ENCODE measurements at places on chromosomes 4 and X.

DNA sequence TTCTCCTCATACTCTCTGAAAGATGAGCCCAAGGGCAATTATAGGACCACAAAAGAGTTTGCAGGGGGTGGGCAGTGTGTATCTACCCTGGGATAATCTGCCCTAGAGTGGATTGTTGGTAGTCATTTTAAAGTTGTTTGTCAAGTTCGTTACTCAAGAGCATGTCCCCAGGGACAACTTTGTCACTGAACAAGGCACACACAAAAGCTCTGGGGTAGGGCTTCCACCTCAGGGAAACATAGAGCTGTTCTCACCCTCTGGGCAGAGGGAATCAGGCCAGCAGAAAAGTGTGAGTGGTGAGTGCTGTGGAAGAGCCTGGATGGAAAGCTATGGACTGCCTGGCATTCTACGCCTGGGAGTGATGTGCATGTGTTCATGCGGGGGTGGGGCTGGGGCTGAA lies 23.3 kb upstream of the LEF1 start:
- no peak for DNase-seq

DNA sequence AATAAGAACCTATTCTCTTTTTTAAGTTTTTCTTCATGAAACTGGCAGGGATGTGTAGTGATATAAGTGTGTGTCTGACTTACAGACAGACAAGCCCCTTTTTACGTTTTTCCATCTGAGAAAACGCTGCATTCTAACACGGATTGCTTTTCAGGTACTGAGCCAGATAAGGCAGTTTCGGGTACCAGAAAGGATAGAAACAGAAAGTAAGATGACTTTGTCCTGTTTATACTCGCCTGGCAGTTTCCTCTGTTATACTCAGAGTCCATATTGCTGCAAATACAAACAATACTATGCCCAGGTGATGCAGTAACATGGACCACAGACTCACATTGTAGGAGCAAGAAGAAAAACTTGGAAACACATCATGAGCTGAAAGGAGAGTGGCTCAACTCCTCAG lies 2320.6 kb upstream of the AGA start:
- DNase-seq: no peak

GRCh38 chrX:134241960-134242619 lies 5.1 kb downstream of the CCDC160 start:
- DNase-seq: no peak

DNA sequence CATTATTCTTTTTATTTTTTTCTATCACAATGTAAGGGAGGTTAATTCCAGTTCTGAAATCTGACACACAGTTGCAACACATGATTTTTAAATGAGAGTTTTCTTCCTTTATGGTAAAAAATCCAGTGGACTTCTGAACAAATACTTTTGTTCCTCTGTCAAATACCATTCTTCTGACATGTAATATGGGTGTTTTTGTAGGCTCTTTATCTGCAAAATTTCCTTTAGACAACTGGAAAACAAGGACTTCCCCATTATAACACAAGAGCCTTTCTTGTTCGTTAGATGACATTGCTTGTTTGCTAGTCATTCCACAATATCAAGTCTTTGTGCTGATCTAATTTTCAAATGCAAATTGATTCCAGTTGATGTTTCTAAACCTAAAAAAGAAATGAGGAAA lies 7.7 kb downstream of the FANCB start:
- DNase-seq: no peak

DNA sequence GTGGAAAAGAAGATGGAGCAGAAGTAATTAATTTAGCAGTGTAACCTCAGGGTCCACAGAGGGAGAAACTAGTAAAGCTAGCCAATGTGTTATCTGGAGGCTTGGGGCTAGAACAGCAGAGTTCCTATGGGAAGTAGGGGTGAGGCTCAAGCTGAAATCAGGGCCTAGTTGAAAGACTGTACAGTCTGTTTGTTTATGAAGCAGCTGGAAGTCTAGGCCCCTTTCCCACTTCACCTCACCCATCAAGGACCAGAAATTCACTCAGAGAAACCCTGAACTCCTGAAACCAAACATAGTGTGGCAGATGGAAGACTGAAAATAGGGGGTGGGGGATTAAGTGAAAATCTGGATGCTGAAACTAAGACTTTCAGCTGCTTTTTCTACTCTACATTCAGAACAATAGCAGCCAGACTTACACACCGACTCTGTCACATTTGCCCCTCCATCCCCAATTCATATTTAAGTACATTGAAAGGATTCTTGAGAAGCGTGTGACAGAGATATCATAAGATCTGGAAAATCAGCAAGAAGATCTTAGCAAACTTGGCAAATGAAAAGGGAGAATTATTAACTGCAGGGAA lies 32.6 kb upstream of the FAM241A start:
- DNase-seq: no peak

- no peak for DNase-seq
These were observed 98.7 kb downstream of the CFAP299 start for GRCh38 chr4:80434238-80434637.

DNA sequence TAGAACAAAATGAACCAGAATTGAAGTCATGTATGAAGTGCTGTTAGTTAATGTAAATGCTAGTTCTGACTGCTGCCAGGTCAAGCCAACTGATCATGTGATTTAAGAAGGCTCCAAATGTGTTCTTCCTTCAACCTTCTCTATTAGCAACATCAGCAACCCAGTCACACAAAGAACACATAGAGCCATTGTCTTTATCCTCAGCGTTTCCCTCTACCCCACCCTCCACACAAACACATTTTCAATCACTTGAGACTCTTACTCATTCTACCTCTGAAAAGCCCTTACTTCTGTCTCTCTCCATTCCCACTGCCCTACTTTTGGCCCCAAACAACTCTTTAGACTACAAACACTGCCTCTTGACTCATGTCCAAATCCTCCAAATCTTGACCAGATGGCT lies 89.7 kb upstream of the KDR start:
- DNase-seq: no peak

DNA sequence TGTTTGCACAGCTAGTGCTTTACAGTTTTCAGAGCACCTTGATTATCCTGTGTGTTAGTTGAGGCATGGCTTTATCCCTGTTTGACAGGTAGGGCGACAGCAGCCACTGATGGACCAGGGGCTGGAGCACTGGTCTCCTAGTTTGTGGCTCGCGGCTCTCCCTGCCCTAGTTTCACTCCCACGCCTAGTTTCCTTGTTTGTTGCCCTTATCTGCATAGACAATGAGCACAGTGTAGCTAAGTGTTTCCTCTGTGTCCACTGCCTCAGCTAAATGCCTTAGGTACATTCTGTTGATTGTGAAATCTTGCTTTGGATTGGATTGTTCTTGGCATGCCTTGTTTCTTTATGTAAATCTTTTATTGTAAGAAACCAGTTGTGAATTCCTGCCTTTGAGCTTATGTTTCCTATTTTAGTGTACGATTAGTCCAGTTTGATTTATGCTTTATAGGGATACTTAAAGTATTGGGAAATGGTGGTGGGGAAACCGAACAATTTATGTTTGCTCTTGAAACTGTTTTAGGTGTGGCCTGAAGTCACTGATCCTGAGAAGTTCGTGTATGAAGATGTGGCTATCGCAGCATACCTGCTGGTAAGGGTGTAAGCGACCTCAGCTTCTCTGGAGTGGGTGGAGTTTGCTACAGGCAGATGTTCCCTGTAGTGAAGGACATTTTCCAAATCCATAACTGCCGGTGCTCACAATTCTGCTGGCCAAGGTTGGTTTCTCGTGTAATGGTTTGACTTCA lies 11.0 kb downstream of the TRMT44 start:
- no peak for DNase-seq

- DNase-seq: no peak
These were observed 92.3 kb downstream of the PSAPL1 start for GRCh38 chr4:7342223-7343080.

GRCh38 chr4:111399623-111400022 lies 745.6 kb upstream of the FAM241A start:
- no peak for DNase-seq

DNA sequence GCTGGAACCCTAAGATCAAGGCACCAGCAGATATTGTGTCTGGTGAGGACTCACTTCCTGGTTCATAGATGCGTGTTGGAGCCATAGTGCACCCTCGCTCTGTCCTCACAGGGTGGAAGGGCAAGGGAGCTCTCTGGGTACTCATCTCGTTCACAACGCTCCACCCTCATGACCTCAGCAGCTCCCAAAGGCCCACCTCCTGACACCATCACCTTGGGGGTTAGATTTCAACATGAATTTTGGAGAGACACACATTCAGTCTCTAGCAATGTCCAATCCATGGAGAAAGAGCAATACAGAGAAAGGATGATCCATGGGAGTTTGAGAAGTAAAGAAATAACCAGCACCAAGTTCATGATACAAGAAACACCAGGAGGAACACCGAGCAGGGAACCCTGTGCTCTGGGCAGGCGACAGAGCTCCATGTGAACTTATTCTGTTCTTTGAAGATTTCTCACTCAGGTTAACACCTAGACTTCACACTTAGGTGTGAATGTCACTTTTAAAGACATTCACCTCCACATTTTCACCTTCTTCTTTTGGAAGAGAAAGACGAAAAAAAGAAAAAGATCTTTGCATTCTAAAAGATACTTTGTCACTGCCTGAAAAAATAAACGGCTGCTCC lies 171.8 kb upstream of the FAM9B start:
- no peak for DNase-seq

DNA sequence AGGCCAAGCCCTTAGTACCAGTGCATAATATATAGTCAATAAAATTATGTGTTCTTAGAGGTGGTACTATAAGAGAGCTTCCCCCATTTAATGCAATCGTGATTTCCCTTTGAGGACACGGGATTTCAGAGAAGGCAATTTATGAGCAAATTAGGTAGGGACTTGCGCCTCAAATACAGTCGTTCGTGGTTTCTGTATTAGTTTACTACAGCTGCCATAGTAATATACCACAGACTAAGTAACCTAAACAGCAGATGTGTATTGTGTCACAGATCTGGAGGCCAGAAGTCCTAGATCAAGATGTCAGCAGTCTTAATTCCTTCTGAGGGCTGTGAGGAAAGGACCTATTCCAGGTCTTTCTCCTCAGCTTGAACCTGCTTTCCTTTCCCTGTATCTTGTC lies 1.5 kb upstream of the PUDP start:
- no peak for DNase-seq

- no peak for DNase-seq
These were observed 40.1 kb downstream of the TET2 start for GRCh38 chr4:105186701-105187161.

GRCh38 chrX:50402886-50403285 lies 67.7 kb downstream of the DGKK start:
- DNase-seq: no peak

DNA sequence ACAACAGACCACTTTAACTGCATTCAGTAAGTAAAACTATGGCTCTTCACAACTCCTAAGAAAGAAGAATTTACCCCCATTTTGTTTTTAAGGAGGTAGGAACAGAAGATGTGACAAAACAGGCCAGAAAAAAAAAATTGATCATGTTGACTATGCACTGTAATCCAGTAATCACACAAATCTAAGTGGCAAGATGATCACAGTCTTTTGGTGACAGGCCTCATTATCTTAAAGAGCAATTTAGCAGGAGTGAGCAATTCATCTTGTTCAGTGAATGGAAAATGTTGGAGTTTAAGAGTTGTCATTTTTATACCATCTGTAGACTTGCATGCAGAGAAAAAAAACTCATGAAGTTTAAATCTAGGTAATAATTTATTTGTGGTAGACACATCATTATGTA lies 115.1 kb downstream of the SLC39A8 start:
- DNase-seq: no peak

DNA sequence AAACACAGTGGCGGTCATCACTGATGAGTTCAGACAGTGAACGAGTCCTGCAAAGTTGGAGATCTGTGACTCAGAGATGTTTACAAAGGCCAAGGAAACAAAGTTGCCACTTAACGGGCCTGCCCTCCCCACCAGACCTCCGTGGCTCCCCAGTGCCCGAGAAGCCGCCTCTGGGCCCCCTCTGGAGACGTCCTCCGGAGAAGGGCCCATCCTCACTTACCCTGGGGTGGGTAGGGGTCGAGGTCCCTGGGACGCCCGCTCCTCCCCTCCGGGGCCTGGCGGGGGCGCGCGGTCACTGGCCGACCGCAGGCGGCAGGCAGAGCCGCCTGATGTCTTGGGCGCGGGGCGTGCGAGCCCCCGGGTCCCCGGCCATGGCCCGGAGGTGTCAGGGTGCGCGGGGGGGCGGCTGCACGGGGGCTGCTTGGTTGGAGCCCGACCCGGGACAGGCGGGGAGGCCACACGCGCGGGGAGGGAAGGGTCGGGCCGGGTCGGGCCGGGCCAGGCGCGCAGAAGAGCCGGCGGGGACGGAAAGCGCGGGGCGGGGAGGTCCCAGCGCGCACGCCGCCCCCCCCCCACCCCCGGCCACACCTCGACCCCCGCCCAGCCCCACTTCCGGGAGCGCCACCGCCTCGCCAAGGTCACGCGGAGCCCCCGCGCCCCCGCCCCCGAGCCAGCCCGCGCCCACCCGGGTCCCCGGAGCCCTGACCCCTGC lies 529 bp downstream of the DHRSX start:
- no peak for DNase-seq

DNA sequence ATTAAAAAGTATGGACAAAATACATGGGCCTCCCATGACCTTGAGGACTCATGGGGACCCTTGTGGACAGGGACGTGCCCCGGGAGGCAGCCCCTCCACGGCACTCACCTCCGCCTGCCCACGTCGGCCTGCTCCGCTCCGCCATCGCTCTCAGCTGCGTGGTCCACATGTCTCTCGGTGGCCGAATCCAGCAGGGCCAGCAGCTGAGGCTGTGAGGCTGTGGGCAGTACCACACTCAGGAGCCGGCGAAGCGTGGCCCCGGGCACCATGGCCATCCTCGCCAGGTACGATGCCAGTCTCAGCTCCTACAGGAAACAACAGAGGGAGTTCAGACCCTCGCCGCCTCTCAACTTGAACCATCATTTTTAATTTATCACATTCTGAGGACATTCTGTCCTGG lies 140.0 kb downstream of the EVC2 start:
- DNase-seq: no peak

- DNase-seq: peak; percentile 9
These were observed 44.3 kb downstream of the BMPR1B start for GRCh38 chr4:94802091-94802490.

GRCh38 chrX:152821145-152821765 lies 9.3 kb downstream of the CETN2 start:
- DNase-seq: no peak

GRCh38 chrX:33065415-33065814 lies 145.9 kb downstream of the DMD start:
- DNase-seq: no peak

DNA sequence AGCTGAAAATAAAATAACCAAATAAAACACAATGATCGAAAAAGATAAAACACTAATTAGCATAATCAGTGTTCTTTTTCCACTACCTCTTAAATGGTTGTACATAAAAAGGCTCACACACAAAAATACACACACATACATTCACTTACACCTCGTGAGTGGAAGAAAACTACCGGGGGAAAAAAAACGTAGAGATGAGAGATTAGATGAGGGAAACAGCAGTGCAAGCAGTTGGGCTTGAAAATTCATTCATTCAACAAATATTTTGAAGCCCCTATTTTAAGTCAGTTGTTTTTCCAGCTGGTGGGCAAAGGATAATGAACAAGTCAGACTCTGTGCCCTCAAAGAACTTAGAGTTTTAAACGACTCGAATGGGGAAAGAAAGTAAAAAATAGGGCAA lies 1.0 kb downstream of the TBCK start:
- no peak for DNase-seq

GRCh38 chr4:78293821-78294301 lies 236.7 kb downstream of the FRAS1 start:
- no peak for DNase-seq

- no peak for DNase-seq
These were observed 121.0 kb downstream of the SORCS2 start for GRCh38 chr4:7313347-7313811.

GRCh38 chrX:139920316-139920715 lies 12.5 kb downstream of the ATP11C start:
- no peak for DNase-seq

- DNase-seq: no peak
These were observed 1006.0 kb upstream of the DIAPH2 start for GRCh38 chrX:95678679-95679078.

Measured in C1 segment of cervical spinal cord (tissue), 14 donors.